ENCODE measurements at places on chromosomes 4 and X.

DNA sequence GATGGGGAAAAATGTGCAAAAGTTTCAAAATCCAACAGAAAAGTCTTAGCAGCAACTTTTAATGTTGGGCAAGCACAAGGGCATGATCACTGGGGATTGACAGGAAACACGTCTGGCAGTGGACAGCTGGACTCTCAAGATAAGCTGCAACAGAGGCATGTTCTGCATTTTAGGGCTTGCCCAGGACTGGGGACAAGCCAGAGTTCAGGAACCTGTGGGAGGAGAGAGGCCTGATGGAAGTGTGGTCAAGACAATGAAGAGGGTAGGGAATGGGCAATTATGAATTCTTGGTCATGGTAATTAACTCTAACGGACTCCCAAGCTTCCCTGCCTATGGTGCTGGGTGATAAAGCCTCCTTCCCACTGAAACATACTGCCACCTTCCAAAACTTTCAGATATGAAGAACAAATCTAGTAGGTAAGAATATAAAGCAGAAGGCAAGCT lies 48.4 kb downstream of the ANXA3 start:
- DNase-seq = no peak

- DNase-seq = no peak
Measured at GRCh38 chr4:13891544-13891939, 264.0 kb upstream of the BOD1L1 start.

- DNase-seq = no peak
Measured at GRCh38 chr4:6199422-6199921, 877 bp downstream of the JAKMIP1 start.

DNA sequence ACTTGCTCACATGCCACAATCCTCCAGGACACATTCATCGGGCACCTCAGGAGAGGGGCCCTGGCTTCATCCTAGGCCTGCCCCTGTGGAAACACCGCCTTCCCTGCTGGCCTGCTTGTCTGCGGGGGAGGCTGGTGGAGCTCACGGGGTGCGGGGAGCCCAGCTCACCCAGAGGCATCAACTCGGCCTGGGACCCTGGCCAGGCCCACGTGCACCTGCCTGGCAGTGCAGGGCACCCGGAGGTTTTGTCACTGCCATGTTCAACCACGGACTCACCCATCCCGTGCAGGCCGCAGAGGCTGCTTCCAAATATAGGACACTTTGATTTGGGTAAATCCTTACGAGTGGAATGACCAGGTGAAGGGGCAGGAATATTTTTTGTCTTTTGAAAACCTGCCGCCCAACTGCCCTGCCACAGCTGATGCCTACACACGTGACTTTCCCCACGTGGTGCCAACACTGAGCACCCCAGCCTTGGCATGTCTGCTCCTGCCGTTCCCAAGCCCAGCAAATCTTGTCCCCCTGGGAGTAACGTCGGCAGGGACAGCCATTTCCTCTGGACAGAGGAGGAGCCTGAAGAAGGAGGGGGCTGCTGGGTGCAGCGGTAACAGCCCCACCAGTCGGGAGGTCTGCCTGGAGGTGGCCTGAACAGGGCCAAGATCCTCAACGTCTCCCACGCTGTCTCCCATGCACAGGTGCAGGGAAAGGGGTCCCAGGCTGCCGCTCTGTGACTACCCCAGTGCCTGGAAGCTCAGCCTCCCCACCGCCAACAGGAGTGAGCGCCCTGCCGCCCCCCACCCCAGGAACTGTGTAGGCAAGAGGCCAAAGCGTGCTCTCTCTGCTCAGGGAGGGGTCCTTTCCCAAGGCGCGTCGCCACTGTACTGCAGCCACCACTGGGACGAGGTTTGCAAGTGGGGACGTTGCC lies 8.5 kb downstream of the MXD4 start:
- no peak for DNase-seq

DNA sequence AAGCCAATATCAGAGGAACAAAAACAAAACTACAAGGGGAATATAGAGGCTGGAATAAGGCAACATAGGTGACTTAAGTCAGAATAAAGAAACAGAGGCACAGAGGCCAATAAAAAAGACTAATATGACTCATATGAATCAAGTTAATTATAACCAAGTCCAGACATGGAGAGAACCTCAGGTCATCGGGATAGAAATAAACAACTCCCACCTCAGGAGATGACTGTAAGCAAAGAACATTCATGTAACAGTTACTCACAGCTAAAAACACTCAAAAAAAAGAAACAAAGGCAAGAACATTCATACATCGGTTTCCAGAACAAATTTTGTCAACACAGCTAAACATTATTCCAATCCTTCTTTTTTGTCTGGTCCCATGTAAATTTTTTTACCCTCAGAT lies 60.3 kb upstream of the RXFP1 start:
- DNase-seq = no peak

- DNase-seq = no peak
Measured at GRCh38 chr4:46274717-46275116, 115.2 kb downstream of the GABRA2 start.

GRCh38 chr4:2082118-2082517 lies 23.0 kb downstream of the NAT8L start:
- no peak for DNase-seq

DNA sequence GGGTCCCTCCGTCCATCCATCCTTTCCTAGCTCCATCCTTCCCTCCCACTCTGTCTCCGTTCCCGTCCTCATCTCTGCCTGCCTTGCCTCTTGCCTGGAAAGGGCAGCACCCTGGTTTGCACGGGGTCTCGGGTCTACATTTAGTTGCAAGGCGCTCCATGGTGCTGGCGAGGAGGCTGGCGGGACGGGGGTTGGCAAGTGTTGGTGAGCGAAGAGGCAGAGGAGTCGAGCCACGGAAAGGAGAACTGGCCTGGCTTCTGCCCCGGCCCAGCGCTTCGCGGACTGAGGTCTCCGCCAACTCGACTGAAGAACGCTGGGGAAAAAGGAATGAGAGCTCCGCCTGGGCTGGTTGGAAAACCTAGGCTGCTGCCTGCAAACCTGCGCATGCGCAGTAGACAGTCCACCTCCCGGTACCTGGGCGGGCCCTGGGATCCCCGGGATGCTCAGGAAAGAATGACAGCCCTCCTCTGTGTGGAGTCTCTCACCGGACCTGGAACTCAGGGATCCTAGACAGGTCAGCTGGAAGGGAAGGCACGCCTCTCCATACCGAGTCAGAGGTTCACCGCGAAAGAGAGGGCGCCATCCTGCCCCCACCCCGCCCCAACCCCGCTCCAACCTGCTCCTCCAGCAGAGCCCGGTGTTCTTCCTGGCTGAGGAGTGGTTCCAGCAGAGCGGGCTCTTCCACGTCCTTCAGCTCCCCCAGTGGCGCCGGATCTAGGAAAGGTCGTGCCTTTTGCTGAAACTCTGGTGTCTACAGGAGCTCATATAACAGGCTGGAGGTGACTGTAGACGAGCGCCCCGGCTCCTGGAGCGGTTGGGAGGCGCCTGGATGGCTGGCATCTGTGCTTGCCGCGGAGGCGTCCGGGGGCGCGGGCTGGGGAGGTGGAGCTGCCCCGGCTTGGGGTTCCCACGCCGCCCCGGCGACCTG lies 6.0 kb downstream of the FRG2 start:
- DNase-seq = no peak

- no peak for DNase-seq
Measured at GRCh38 chr4:120922381-120923206, at the start of gene PRDM5. TSS of gene PRDM5 (minus strand) at chr4:120922726. CDS start at chr4:120922608, 118 bp downstream.
